Panc1 (cell line): ENCODE measurements at places on chromosomes 5 and 9. TPM values are rescaled to one million over a fixed set of nuclear protein-coding genes. Genes with fewer than 3 reads are reported as not detected.

FCN2 gene
- not detected for total RNA-seq

TXNDC8 gene
- not detected for total RNA-seq

ARHGAP26 gene
- 65.5 TPM for total RNA-seq

SLC9A3 gene
- 2.0 TPM for total RNA-seq

CTXN3 gene
- not detected for total RNA-seq

TOR4A gene
- total RNA-seq, result 37.1 TPM

SRD5A1 gene
- total RNA-seq, result 30.4 TPM

NKD2 gene
- total RNA-seq, result 12.3 TPM

ALDH7A1 gene
- 52.9 TPM for total RNA-seq

SEMA4D gene
- total RNA-seq, result 6.5 TPM

FOXD4L6 gene
- not detected for total RNA-seq

PTGS1 gene
- total RNA-seq, result 61.2 TPM

FAM78A gene
- total RNA-seq, result 0.59 TPM

LAMC3 gene
- 16.4 TPM for total RNA-seq
